H9 (cell line): ENCODE measurements at places on chromosomes 1 and 21.

DNA sequence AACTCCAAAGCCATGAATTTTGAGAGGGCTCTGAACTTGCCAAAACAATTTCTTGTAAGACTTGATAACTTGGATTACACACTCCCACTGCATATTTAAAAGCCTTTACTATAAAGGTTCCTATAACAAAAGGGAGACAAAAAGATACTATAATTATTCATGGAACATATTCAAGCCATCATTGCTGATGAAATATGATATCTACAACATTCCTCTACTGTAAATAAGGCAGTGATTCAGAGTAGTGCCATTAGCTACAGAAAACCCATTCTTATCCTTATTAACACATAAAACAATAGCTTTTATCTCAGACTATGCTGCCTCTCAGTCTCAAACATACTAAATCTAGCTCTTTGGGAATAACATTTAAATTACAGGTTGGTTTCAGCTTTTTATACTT, 675.5 kb upstream of the CXADR start:
- DNase-seq: no peak

GRCh38 chr1:85359874-85360721, 83.7 kb upstream of the BCL10 start:
- DNase-seq: no peak

GRCh38 chr1:183804916-183805841, at the start of gene RGL1:
Gene RGL1 (plus strand): TSS chr1:183805120. CDS start chr1:183805298, 178 bp downstream.
- DNase-seq: peak; percentile 49

DNA sequence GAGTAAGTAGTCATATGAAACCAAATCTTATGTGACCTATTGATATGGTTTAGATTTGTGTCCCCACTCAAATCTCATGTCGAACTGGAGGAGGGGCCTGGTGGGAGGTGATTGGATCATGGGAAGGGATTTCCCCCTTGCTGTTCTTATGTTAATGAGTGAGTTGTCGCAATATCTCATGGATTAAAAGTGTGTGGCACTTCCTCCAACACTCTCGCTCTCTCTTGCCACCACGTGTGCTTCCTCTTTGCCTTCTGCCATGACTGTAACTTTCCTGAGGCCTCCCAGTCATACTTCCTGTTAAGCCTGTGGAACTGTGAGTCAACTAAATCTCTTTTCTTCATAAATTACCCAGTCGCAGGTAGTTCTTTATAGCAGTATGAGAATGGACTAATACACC, 241.2 kb downstream of the RGS7 start:
- no peak for DNase-seq

GRCh38 chr21:32749662-32750061, 21.8 kb upstream of the SYNJ1 start:
- DNase-seq: no peak

GRCh38 chr1:92747735-92748134, 37.2 kb downstream of the EVI5 start:
- DNase-seq: no peak

DNA sequence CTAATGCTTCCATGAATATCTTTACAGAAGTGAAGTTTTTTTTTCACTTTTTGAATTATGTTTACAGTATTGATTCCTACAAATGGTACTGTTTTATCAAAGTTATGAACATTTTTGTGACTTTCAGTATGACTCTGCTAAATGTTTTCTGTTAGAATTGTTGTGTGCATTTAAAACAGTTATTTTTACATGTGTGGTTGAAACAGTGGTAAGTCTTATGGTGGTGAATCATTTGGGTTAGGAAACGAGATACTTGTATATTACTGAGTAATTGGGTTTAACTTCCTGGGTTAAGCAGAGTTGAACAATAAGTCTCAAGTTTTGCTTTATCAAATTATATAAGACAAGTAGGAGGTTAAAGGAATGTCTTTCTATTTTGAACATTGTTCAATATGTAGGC, 66.8 kb downstream of the VPS13D start:
- DNase-seq: no peak

DNA sequence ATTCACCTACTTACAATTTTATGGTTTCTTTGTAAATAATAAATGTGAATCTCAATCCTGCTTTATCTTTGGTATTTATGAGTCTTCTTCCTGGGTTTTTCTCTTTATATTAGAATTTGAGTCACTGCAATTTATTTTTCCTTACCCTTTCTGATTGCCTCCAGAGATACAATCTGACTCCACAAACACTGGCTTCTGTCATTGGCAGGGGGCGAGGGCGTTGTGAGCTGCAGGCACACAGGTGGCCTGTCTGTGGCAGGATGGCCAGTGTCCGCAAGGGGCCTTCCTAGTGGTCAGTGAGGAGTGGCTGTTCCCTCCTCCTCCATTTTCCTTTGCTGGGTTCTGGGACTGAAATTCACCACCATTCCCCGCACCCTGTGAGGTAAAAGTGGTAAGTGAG, 2.0 kb upstream of the MTARC1 start:
- no peak for DNase-seq

- DNase-seq: no peak
Observed at GRCh38 chr1:210117198-210117597, 115.4 kb upstream of the SERTAD4 start.

DNA sequence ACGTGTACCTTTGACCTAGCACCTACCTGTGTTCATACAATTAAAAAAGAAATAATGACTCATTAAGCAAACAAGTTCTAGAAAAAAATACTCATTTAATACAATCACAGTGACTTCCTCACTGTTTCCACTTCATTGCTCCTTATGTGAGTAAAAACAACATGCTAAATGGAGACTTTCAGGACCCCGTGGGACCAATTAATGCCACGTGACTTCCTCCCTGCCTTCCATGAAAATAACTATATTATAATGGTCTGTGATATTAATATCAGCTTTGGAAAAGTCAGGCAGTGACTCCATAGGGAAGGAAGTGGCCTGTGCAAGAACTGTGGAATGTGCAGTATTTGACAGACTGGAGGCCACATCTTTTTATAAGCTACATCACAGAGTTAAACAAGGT, 337.8 kb downstream of the HLX start:
- no peak for DNase-seq

GRCh38 chr1:44723064-44723463, 7.9 kb downstream of the RNU5D-1 start:
- DNase-seq: no peak

GRCh38 chr1:215128504-215128903, 46.0 kb downstream of the KCNK2 start:
- no peak for DNase-seq

- peak; percentile 2 for DNase-seq
Observed at GRCh38 chr21:41405321-41405720, 20.7 kb upstream of the MX1 start.

- peak; percentile 77 for DNase-seq
Observed at GRCh38 chr1:115839029-115839678, 1.8 kb downstream of the NHLH2 start.

GRCh38 chr1:153232553-153232952, 15.2 kb downstream of the PRR9 start:
- no peak for DNase-seq

- DNase-seq: peak; percentile 29
Observed at GRCh38 chr1:78333502-78333901, 157.3 kb upstream of the PTGFR start.

- DNase-seq: no peak
Observed at GRCh38 chr1:180785291-180785690, 127.4 kb upstream of the KIAA1614 start.

DNA sequence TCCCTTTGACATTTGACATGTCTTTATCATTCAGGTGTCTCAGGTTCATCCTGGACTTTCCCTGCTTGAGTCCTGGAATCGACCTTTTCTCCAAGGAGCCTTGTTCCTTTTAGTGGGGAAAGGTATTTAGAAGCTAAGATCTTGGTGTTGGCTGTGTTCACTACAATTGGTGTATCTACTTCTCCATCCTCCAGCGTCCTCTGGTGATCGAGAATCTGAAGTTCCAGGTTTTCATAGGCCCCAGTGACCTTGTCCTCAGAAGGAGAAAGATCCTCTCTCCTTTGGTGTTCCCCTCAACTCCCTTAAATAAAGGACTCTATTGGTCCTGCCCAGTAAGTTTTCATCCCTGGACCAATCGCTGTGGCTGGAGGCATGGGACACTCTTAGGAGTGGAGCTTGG, 22.1 kb downstream of the MROH7 start:
- no peak for DNase-seq

DNA sequence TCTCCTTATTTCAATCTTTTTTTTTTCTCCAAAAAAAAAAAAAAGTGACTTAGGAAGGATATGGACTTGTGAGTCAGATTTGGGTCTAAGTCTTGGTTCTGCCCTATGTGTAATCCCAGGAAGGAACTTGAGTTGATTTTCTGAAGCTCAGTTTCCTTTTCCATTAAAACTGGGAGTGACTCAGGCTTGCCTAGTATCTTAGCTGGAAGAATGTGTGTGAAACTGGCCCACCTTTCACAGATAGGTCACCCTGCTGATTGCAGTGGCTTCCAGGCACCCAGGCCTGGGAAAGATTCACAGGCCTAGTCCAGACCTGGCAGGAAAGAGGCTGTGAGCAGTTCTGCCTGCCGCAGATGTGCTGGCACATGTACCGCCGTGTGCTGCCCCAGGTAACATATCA, 218.3 kb upstream of the HOOK1 start:
- DNase-seq: no peak

- DNase-seq: no peak
Observed at GRCh38 chr1:236623371-236624166, 19.3 kb upstream of the HEATR1 start.

GRCh38 chr1:92464588-92465255, 22.0 kb downstream of the GFI1 start:
- no peak for DNase-seq

DNA sequence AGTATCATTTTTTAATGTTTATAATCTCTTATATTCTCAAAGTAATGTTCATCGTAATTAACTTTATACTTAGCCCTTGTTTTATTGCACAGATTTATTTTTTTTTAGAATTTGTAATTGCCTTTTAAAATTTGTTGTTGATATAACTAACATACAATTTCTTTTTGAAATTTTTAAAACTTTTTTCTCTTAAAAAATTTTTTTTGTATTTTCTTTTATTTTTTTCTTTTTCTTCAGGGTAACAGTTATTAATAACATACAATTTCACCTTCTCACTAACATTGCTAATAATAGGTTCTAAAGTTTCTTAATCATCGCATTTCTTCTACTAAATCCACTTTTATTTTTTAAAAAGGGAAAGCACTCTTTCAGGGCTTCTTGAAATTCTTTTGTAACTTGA, 11.3 kb upstream of the VAMP4 start:
- no peak for DNase-seq

GRCh38 chr1:218473522-218473921, 128.4 kb downstream of the TGFB2 start:
- DNase-seq: no peak

- DNase-seq: no peak
Observed at GRCh38 chr1:18681423-18681835, 50.8 kb downstream of the PAX7 start.

- no peak for DNase-seq
Observed at GRCh38 chr1:43621861-43622260, 28.1 kb upstream of the KDM4A start.

DNA sequence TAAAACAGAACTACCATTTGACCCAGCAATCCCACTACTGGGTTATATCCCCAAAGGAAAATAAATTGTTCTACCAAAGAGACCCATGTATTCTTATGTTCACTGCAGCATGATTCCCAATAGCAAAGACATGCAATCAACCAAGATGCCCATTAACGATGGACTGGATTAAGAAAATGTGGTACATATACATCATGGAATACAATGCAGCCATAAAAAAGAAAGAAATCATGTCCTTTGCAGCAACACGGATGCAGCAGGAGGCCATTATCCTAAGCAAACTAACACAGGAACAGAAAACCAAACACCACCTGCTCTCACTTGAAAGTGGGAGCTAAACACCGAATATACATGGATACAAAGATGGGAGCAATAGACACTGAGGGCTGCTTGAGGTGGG, 44.2 kb downstream of the SLC35D1 start:
- DNase-seq: no peak

- DNase-seq: no peak
Observed at GRCh38 chr1:150895618-150896017, 8.7 kb downstream of the CTXND2 start.

DNA sequence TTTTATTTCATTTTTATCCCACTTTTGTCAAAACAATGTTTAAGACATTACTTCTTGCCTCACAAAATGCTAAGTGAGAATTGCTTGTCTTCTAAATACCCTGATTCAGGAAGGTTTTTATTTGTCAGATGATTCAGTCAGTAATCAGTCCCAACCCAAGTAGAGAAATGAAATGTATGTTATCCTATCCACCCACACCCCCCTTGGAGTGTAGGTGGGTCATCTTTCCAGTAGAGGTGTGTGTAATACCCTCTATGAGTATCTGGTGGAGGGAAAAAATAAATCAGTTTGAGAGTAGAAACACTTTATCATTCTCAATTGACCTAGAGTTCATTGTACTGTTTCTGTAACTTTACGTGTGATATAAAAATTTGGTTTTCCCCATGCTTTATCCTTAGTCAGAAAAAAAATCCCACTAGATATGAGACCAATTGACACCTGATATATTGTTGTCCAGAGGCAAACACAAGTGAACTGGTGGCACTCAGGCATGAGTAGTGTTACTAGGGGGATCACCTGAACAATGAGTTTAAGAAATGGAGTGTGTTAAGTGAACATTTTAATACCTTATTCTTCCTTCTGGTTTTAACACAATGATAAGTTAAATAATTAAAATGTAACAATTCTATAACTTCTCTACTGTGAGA, 153.8 kb upstream of the C1orf105 start:
- no peak for DNase-seq

GRCh38 chr1:12167493-12168429, 970 bp downstream of the TNFRSF1B start:
- no peak for DNase-seq

- DNase-seq: no peak
Observed at GRCh38 chr1:179127163-179127895, 45.5 kb downstream of the TOR3A start.

DNA sequence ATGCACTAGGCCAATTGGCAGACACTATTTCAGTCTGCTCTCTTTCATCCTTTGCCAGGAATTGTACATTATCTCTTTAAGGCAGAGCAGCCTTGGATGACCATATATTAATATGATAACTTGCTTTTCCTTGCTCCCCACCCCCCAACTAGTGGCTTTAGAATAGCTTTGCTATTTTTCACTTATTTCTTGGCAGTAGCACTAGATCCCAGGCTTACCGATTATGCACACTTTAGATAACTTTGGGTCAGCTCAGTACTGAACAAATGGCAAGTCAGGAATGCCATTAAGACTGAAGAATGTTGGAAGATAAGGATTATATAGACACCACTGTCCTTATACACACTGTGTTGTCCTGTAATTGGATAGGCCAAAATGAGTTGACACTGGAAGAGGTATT, 146.4 kb downstream of the FGGY start:
- no peak for DNase-seq

GRCh38 chr21:15676935-15677334, 52.8 kb upstream of the USP25 start:
- DNase-seq: no peak
